Stimulated activated CD8-positive, alpha-beta memory T cell treated with anti-CD3 and anti-CD28 coated beads, Interleukin-2, amount 100 ng/mL, for 1 hour (primary cell): ENCODE measurements at places on chromosomes 7 and 10.

DNA sequence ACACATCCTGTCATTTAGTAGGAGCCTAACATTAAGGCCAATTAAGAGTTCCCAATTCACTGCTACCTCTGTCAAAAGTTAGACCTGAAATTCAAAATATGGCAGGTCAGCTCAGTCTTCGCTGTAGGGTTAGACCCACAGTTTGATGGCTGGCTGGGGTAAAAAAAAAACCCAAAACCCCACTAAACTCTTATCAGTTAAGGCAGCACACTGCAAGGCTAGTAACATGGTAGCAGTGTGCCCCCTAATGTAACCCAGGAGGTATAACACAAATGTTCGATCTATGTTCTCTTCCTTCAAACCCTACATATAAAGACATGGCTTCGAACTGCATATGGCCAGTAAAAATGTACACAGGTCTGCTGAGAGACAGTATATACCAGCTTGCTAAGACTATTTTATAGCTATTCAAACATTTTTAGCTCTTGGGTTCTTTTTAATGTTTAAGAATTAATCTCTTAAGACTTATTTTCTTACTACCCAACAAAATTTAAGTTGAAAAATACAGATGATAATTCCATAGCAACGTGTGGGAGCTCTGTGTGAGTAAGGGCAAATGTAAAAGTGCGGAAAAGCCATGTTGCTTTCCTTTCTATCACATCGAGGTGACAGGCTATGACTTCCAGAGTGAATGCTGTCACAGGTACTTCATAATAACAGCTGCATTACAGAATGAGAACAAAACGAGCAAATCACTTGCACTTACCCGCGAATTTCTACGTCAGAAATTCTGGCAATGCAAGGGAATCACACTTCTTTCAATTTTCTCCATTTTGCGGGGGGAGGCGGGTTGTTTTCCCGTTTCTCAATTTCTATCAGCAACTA, 168.4 kb upstream of the IMMP2L start:
- no peak for DNase-seq

DNA sequence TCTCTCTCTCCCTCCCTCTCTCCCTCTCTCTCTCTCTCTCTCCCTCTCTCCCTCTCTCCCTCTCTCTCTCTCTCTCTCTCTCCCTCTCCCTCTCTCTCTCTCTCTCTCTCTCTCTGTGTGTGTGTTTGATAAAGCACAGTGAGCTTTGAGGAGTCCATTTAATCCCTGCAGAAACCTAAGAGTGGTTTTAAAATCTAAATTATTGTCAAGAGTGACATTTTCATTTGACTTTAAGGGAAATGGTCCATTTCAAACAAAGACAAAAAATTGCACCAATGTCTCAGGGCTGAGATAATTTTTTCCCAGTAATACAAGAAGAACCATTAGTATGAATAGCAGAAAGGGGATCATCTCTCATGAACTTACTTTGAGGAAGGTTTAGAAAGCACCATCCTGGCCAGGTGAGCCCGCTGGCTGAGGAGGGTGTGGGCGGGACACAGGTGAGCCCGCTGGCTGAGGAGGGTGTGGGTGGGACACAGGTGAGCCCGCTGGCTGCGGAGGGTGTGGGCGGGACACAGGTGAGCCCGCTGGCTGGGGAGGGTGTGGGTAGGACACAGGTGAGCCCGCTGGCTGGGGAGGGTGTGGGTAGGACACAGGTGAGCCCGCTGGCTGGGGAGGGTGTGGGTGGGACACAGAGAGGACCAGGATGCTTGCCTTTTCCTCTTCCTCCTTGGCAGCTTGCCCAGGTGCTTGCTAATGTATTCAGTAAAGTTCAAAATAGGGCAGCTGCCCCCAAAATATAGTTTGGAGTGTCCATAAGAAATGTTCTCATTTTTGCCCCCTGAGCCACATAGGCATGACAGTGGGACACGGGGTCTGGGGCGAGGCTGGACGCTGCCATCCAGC, 125.0 kb downstream of the DNAJB6 start:
- DNase-seq, result no peak

GRCh38 chr10:25094590-25094989, 78.2 kb downstream of the THNSL1 start:
- DNase-seq, result no peak

- no peak for DNase-seq
Observed at GRCh38 chr7:29480451-29480850, 83.2 kb upstream of the PRR15 start.
